ENCODE measurements at places on chromosomes 5 and 9.

DNA sequence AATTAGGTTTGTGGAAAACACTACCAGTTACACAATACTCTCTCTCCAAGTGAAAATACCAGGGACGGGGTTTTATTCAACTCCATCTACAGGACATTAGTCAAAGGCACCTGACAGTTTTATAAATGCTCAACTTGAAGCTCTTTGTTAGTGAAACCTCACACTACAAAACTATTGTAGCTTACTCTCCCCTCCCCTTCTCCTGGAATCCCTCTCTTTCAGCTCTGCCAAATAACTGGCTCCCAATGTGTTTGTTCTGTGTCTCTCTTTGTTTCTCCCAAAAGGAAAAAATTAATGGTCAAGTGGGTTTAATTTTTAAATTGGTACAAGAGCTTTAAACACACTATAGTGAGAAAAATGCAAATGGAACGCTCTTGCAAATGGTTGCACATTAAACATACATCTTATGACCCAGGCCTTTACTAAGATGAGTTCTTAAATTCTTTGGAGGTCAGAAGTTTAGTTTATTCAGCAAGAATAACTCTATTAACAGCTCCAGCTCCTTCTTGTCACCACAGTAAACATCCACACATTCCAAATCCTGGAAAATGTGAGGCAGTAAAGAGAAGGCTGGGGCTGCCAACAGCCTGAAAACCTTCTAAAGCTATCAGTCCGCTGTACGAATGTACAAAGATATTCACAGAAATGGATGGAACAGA is 48.4 kb downstream of the ZNF608 start:
- DNase-seq = no peak

DNA sequence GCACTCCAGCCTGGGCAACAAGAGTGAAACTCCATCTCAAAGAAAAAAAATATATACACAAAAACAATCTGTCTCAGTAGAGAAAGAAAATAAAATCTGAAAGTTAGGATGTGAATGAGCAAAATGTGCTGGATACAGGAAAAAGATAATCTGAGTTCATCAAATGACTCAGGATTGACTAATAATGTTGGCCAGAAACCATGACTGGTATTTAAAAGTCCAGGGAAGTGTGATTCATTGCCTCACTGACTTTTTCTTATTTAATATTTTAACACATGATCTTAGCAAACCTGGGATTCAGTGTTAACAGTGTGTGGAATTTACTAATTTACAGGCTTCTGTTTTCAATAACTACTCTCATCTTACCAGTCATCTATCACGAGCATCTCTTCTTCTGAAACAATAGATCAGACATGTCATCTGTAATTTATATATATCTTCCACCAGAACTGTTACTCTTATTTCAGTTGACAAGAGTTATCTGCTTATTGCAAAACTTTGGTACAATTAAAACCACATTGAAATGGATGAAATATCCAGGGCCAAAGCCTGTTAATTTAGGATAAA is 256.7 kb downstream of the CDH12 start:
- no peak for DNase-seq

DNA sequence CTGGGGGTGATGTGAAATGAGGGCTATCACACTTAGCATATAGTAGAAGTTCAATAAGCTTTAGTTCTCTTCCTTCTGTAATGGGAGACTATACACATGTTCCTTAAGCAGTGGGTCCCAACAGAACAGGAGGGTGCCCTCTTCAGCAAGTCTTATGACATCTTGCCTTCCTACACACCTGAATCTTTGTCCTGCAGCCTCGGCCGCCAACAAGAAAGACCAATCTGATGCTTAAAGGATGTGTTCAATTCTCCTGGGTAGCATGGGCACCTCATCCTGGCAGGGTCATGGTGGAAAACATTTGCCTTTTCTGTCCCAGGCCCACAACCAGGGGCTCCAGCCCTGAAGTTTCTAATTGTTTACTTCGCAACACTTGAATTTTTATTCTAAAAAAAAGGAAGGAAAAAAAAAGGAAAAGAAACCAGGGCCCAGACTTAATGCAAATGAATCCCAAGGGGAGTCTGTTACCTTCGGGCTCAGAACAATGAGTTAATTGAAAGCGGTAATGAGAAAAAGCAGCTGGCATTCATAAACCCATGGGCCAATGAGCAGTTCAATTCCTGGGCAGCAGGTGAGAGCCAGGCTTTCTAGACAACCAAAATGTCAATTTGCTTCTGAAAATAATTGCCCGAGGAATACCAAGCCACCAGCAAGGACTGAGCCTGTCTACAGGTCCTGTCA is 26.2 kb upstream of the SMAD5 start:
- DNase-seq = no peak

DNA sequence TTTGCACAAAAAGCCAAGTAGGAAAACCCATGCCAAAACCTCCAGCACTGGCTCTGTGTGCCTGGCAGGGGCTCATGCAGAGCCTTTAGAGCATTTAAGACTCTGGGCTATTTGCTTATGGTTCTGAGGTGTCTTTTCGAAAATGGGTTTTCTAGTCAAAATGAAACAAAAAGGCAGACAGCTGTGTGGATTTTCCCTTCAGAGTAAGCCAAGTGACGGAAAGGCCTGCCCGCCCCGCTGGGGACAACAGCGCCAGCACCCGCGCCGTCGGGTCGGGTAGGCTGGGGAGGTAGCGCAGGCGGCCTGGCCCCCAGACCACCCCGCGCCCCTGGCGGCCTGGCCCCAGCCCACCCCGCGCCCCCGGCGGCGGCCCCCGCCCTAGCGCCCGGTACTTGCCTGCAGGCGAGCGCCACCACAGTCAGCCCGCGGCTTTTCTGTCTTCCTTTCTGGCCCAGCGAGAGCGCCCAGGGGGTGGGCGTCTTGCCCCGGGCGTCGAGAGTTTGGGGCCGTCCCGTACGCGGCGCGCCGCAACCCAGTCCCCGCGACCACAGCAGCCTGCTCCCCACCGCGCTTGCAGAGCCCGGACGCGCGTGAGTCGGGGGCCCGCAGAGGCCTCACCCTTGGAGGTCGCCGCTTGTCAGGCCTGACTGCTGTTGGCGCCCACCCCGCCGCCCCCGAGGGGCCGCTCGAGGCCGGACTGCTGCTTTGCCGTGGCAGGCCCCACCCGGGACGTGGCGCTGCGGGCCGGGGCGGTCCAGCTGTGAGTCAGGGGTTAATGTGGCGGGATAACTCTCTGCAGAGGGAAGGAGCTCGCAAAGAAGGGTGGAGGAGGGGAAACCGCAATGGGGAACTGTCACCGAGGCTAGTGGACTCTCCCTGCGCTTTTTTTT is at the start of gene TICAM2:
TICAM2 (minus strand) TSS at position 779 of the 890 bp plus-strand sequence. CDS start 21,223 bp downstream, outside the sequence.
- peak; percentile 64 for DNase-seq

GRCh38 chr9:9920425-9921060 is 692.3 kb downstream of the PTPRD start:
- no peak for DNase-seq

DNA sequence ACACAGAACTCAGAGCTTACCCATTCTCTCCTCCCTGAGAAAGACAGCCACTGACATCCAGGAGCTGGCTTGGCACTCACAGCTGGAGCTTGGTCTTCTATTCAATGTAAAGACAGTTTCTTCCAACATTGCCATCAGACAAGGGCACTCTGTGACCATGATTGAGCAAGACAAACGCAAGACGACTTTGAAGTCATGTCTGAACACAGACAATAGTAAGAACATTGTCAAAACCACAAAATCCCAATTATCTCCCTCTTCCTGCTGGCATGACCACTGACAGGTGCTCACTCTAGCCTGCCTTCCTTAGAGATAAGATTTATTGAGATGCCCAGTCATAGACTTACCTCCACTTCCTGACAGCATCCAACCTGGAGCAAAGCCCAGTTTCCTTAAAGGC is 328.0 kb downstream of the MSX2 start:
- DNase-seq = no peak

GRCh38 chr5:72515211-72515610 is 8.0 kb upstream of the ZNF366 start:
- no peak for DNase-seq

DNA sequence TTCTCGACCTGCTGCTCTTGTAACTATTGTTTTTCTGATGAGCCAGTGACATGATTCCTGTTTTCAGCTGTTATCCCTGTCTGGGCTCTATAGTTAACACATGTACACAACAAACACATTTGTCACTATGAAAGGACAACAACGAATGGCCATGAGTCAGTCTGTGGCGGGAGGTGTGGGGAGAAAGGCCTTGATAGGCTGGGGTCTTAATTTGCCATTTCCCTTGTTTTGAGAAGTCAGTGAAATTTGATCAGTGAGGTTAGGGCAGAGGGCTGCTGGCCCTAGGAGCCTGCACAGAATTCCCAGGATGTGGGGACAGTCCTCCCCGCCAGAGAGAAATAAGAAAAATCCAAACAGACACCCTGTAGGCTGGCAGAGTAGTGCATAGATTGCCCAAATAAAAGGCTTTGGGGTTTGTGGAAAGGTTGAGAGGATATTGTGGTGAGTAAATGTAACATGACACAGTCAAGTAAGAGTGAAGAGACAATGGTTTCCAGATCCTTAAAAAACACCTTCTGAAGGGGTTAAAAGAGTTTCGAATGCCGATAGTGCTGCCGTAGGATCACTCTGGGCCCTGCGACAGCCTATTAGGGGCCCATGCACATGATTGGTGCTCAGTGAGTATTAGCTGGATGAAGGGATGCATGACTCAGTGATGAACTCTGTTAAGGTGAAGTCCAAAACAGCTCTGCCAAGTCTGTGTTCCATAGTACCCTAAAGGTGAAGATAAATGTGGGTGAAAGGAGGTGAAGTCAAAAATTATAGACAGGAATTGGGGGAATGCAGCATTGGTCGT is 110.9 kb upstream of the PRRC1 start:
- DNase-seq = no peak

DNA sequence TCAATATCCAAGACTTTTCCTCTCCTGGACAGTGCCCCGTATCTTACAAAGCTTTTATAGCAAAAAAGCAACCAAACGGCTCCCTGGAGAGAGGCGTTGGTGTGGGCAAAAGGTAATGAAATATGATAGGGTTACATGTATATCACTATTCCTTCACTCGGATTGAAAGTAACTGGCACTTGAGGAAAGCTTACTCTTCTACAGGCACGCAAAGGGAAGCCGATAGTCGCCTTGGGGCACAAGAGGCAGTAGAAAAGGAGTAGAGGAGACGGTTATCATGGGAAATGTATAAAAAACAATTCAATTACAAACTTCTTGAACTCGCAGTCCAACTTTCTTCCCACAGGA is 1.1 kb downstream of the DIAPH1 start:
- DNase-seq = no peak

DNA sequence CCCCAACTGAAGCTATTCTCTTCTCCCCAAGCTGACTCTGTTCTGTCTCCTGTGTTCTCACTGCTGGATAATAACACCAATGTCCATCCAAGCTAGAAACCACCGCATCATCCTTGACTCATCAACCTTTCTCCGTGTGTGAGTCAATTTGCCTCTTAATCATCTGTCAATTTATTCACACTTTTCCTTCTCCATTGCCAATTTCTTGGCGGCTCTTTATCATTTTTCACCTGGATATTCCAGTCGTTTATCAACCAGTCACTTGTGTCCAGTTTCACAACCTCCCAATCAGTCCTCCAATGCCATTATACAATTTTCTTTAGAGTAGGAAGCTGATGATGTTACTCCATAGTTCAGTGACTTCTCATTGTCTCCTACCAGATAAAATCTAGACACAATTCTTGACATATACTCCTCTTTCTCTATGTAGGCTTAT is 45.4 kb upstream of the LIFR start:
- DNase-seq = no peak

GRCh38 chr5:73438645-73439470 is 9.7 kb downstream of the FOXD1 start:
- no peak for DNase-seq

DNA sequence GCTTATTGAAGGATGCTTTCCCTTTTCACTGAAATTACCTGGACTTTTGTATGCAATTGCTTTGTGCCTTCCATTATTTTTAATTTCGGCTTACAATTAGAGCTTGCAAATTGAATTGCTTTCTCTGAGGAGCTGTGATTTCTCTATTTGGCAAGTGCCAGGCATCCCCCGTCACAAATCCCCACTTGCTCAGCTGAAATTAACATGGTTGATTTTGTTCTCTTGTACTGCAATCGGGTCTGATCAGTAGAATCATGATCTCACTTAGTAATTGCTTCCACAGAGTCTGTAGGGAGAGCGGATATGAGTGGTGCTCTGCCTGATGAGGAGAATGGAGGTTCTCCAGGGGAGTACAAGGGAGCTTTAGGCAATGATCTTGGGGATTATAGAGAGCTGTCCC is 495.5 kb upstream of the SGCD start:
- no peak for DNase-seq

DNA sequence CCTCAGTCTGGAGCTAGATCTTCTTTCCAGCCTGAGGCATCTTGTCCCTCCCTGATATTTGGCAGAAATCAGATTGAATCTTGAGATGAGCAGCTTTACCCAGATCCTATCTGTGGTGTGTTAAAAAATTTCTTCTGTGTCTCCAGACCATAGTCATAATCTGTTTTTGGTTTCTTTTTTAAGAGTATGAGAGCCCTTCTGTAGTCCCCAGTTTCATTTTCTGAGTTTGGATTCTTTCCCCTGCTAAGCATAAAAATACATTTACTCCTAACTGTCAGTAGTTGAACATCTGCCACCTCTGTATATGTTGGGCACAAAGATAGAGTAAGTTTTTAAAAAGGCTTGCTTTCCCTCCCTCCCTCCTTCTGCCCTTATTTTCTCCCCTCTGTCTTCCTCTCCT is 137.7 kb downstream of the CNTLN start:
- DNase-seq = no peak

DNA sequence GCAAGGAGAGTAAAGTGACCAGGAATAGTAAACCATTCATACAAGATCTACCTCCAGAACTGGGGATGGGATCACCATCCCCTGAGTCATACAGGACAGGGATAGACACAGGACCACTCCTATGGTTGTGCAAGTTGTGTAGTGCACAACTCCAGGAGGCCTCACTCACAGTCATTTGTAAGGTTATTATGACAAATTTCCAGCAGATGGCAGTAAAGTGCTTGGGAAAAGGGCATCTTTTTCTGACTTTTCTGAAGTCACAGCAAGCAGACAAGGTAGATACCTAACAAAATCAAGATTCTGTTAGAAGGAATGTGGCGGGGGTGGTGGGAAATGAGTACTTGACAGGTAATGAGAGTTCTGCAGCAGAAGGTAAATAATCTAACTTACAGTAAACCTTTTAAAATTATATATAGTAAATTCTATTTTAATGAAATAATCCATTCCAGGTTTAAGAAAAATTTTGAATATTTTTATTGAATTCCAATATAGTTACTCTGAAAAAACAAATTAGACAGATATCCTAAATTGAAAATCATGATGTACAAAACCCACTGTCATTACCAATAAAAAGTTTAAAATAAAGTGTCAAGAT is 16.7 kb upstream of the KIF27 start:
- no peak for DNase-seq

- DNase-seq = no peak
Observed at GRCh38 chr9:116298878-116299391, 145.3 kb downstream of the PAPPA start.
